ENCODE measurements at places on chromosomes 3 and 15.

DNA sequence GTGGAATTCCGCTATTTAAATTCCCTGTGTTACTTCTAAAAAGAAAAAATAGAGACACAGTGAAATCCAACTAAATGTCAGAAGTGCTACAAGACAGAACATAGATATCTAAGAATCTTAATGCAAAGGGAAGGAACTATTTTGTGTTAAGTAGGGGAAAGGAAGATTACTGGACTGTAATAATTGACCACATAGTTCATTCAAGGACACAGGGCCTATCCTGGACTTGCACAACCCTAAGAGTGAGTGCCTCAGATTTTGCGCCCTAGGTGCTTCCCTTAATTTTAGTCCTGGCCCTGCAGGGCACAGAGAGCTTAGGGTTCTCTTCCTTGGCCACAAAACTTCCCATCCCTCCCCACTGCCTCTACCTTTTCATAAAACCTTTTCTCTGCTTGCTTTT lies 3.5 kb upstream of the IL20RB start:
- DNase-seq: no peak

DNA sequence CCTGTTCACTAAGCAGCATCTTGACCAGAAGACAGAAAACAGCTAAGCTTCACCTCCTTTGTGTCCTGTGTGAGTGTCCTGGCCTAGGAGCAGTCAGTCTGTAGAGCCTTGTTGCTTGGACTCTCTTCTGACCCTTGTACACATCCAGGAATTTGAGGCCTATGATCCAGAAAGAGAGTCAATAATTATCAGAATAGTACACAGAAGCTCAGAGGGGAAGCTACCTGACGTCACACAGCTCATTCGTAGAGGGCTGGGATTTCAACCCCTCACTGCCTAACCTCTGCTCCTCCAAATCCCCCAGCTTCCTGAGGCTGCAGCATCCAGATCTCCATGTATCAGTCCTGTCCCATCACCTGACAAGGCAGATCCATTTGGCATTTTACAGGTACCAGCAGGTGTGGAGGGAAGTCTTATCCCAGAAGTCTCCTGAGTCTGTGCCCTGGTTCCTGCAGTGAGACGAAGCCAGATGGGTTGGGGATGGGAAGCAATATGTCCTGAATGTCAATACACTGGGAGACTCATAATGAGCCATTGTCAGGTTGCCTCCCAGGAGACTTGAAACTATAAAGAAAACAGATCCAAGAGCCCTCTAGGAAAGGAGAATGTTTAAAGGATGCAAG lies 203.1 kb downstream of the MINAR1 start:
- DNase-seq: no peak

DNA sequence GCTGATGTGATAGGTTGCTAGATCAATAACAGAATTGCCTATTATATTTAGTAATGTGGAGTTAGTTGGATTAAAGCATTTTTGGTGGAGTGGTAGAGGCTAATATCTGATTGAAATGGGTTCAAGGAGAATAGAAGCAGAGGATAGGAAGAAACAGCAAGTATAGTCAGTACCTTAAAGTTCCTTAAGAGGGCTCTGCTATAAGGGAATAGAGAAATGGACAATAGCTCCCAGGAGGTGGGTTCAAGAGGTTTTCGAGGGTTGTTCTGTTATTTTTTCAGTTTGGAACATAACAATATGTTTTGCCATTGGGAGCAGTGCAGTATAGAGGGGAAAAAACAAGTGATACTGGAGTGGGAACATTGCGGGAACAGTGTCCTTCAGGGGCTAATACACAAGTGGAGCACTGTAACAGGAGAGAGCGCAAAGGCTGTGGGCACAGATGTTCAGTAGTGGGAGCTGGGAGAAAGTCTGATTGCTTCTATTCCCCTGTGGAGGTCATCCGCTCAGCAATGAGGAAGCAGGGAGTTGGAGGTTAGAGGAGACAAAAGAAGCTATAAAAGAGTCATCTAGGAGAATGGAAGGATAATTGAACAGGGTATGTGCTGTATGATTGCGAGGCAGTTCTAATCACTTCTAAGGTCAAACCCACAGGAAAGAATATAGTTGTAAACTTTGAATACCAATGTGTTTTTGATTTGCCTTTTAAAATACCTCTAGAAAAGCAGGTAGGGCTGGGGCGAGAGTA lies 3.3 kb downstream of the MRPS11 start:
- DNase-seq: no peak

DNA sequence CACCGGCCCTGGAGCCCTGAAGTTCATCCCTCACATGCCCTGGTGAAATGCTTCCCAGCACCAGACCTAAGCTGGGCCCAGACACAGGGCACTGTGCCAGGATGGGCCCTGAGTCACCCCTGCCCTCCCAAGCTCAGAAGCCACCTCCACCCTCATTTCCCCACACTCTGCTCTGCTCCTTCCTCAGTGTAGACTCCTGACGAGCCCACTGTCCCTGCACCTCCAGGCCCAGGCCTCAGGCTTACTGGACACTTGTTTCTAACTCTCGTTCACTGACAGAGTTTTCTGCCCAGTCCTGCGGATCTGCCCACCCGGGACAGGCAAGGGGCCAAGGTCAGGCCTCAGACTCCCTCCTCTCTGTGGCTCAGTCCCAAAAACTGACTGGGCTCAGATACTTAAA lies 112.6 kb upstream of the RNF7 start:
- DNase-seq: peak; percentile 62

DNA sequence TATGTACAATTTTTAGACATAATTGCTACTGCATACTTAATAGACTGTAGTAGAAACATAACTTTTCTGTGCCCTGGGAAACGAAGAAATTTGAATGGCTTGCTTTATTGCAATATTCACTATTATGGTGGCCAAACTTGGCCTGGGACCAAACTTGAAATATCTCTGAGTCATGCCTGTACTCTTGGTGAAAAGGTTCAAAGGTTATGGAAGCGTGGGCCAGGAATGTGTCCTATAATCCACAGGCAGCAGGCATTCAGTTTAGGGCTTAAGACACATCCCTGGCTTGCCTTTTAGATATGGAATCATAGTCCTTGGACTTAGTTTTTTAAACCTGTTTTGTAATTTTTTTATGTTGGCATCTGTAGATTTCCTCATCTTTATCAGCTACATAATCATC lies 124.3 kb downstream of the LRIG1 start:
- DNase-seq: peak; percentile 57

GRCh38 chr3:143972155-143972504 lies 507 bp downstream of the DIPK2A start:
- DNase-seq: no peak

- DNase-seq: no peak
These were observed 96.3 kb downstream of the STT3B start for GRCh38 chr3:31629054-31629453.

- DNase-seq: peak; percentile 38
These were observed 42.0 kb downstream of the PML start for GRCh38 chr15:74036271-74037170.

DNA sequence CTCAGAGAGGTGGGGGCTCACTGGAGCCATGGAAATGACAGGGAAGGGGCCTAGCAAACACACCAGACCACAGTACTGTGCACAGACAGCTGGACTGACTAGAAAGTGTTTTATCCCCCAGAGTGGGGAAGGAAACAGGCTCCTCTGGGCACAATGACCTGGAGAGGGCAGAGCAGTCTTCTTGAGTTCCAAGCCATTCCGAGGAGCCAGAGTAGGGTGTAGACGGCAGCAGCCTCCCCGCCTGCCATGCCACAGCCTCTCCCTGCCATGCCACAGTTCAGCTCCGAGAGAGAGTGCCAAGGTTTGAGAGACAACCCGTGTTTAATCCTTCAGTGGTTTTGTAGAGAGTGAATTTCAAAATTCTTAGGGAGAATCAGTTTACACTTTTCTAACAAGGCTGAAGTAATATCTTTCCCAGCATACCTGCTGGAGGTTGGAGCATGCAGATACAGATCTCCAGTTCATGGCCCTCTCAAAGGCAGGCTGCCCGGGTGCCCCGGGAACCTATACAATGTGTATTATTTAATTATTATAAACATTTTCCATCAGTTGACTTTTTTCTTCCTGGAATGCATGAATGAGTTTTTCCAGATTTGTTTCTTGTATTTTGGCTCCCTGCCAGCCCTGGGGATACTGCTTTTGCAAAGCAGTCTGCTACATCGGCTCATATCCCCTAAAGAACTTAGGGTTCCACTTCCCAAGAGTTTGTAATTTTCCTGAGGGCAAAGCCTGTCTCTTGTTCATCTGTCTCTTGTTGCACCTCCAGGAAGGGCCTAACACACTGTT lies 3.2 kb downstream of the PODXL2 start:
- DNase-seq: no peak

DNA sequence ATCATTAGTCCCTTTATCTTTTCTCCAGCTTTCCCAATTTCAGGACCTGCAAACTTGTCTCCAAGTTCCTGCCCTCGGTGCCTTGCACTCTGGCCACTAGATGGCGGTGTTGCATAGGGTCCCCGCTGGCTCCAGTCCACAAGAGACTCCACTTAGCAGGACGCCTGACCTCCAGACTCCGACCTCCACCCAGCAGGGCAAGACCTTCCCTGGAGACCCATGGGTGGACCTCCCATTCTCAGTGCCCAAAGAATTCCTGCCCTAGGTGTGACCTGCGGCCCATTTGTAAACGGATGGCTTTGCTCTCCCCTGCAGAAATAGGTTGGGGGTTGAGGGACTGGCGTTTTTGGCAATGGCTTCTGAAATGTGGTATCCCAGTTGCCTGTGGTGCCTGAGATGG lies 82.6 kb downstream of the LSM3 start:
- DNase-seq: peak; percentile 88

GRCh38 chr3:72328755-72329277 lies 519.4 kb downstream of the SHQ1 start:
- no peak for DNase-seq

DNA sequence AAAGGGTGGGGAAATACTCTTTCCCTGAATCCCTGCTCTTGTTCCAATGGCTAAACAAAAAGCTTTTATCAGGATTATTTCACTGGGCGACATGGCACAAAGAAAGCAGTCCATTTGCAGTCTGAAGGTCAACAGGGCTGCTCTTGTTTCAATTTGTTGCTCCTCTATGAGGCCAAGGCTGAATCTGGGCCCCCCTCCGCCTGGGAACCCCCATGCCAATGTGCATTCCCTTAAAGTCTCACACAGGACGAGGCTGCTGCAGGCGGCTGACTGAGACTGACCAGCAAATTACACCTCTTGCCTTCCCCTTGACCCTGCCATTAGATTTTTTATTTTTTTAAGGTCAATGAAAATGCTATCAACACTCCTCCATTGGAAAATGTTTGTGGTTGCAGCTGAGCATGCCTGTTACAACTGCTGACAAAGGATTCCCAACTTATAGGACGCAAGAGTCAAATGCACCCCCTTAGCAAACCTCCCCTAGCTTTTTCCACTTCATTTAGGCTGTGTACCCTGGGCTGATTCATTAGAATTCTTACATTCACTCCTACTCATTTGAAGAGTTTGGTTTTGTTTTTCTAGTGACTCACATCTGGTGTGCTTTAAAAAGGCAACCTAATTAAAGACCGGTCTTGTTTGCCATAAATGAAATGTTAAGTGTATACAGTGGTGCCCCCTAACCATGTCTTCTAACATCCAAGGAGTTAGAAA lies 60.8 kb upstream of the ARHGEF3 start:
- no peak for DNase-seq

DNA sequence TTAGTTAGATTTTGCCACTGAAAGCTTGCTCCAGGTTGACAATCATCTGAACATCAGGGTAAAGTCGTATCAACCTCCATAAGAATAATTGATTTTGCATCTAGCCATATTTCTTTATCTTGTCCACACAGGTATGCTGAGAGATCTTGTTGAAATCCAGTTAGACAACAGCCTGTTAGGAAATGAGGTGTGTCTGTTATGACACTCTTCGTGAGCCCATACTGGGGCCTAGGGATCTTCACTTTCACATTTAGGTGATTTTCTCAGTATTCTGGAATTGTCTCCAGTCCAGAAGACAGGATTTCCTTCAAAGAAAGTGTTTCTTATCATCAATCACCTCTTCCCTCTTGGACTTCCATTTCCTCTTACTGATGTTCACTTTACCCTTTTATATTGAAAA lies 18.1 kb downstream of the DNAJB11 start:
- no peak for DNase-seq

GRCh38 chr3:79427081-79427480 lies 340.7 kb downstream of the ROBO1 start:
- no peak for DNase-seq

GRCh38 chr15:88932271-88932874 lies 19.2 kb upstream of the MFGE8 start:
- DNase-seq: no peak

DNA sequence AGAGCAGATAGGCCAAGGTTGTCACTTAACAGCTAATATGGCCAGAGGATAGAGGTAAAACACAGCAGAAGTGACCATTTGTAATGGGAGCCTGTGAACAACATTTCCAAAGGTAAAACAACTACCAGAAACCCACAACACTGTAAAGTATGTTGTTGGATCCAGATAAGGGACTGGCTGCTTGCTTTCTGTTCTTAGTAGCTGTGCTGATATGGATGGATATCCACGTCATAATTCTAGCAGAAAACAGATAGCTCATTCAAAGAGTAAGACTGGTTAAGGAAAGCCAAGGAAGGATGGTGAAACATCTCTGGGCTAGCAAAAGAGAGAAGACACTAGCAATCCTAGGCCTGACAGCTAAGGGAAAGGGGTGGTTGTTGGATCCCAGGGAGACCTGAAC lies 36.9 kb upstream of the SPRED1 start:
- no peak for DNase-seq

DNA sequence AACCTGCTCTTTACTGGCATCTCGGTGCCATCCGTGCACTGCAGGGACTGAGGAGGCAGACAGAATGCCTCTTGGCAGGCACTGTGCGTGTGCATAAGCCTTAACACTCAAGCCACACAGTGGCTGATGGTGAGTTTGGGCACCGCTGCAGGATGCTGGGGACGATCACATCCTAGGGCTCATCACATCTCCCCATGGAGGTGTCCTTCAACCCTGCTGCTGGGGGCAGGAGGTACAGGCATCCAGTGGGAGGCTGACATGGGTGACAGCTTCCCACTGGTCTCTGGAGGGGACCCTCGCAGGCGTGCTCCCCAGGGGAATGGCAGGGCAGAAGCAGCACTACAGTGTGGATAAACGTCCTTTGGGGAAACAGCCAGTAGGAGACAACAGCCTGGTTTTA lies 190.9 kb downstream of the ADAMTS17 start:
- no peak for DNase-seq

GRCh38 chr3:6439226-6439625 lies 421.7 kb upstream of the GRM7 start:
- DNase-seq: no peak

DNA sequence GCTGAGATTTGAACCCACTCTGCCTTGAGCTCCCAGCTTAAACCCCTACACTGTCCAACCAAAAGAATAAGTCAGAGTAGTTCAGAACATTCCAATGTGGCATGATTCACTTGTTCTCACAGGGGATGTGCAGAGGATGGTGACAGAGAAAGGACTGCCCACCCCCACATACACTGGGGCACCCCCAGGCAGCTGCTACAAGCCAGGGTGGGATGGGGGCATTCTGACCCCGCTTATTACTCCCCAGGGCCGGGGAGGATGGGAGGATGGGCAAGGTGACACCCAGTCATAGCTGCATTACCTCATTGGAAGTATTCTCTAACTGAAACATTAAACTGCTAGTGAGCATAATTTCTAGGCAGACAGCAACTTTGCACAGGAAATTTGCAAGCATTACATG lies 126.0 kb upstream of the PRR20G start:
- no peak for DNase-seq
